ENCODE measurements at places on chromosomes 6 and 20. TPM values are rescaled to one million over a fixed set of nuclear protein-coding genes. Genes with fewer than 3 reads are reported as not detected.

- no peak overlapping the region for H3K4me3 ChIP-seq
- peaks cover 45% of the 10 kb centered on the region for H3K27me3 ChIP-seq
- H3K36me3 ChIP-seq: no peaks in the 10 kb centered on the region
- H3K27ac ChIP-seq: no peak overlapping the region
Observed at GRCh38 chr6:241336-241865, 50.9 kb upstream of the DUSP22 start.

DNA sequence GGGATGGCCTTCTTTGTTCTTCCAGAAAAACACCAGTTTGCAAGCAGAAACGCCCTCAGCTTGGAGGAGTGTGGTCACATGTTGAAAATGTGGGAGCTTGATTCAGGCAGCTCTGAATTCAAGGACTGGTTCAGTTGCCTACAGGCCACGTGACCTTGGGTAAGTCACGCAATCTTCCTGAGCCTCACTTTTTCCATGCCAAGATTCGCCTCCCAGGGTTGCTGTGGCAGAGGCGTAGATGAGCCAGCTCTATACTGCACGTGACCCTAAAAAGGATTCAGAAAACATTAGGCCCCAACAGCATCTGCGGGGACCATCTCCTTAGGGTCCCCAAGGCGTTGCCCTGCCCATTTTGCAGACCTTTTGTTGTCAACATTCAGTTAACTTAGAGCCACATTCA, 112.0 kb upstream of the SNX9 start:
- DNase-seq: no peak
- H3K36me3 ChIP-seq: no peaks in the 10 kb centered on the region
- H3K4me3 ChIP-seq: no peak overlapping the region

HLA-DQB1 gene
- not detected for total RNA-seq

GRCh38 chr6:54289426-54289825, 18.8 kb upstream of the TINAG start:
- no peak overlapping the region for H3K27ac ChIP-seq
- H3K27me3 ChIP-seq: no peaks in the 10 kb centered on the region
- H3K4me3 ChIP-seq: no peak overlapping the region
- no peaks in the 10 kb centered on the region for H3K36me3 ChIP-seq

DNA sequence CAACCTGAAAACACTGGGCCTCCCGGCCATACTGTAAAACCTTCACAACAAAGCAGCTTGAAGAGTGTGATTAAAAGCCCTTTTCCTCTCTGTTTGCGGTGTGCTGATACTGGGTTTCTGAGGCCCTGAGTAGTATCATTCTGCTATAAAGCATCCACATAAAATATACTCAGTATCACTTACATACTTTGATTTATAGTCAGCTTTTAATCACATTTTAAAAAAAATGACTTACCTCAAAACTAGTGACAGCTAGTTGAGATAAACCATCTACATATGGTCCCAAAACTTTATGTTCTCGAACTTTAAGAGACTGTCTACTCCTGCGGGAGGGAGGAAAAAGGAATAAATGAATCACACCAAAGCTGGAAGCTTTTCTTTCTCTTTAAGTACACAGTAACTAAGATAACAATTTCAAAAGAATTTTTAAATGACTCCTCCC, 135.7 kb downstream of the KIF13A start:
- peaks cover 18% of the 10 kb centered on the region for H3K4me1 ChIP-seq
- no peaks in the 10 kb centered on the region for H3K27me3 ChIP-seq
- peaks cover 26% of the 10 kb centered on the region for H3K36me3 ChIP-seq

DNA sequence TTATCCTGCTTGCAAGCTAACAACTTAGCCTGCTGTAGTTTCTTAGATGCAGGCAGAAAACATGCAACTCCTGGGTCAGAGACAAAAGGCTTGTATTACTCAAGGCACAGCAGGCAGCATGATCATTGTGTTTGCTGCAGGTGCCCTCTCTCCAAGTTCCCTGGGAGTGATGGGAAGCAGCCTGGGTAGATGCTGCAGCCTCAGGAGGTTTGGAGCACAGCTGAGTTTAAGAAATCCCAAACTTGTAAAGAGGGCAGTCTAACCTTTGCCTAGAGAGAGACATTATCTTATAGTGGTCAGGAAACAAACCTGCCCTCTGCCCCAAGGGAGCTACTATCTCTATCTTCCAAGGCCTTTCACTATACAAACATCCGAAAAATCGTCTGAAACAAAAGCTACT, 61.1 kb downstream of the PFDN4 start:
- H3K36me3 ChIP-seq: no peaks in the 10 kb centered on the region
- DNase-seq: no peak
- no peak overlapping the region for H3K4me3 ChIP-seq
- H3K27me3 ChIP-seq: peaks cover 7% of the 10 kb centered on the region
- H3K27ac ChIP-seq: no peak overlapping the region

DNA sequence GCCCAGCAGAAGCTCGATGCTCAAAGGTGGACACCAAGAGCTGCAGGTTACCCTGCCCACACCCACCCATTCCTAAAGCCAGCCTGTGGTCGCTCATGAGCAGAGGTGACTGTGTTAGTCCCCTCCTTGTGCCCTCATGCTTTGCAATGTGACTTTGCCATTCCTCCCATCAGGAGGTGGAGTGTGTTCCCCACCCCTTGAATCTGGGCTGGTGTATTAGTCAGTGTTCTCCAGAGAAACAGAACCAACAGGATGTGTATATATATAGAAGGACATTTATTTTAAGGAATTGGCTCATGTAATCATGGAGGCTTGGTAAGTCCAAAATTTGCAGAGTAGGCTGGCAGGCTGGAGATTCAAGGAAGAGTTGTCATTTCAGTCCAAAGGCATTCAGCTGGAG, 54.4 kb upstream of the RNF24 start:
- no peak for DNase-seq
- peaks cover 4% of the 10 kb centered on the region for H3K27me3 ChIP-seq
- no peaks in the 10 kb centered on the region for H3K36me3 ChIP-seq
- peak overlapping the region; percentile 75 for H3K27ac ChIP-seq

FOXQ1 gene
- not detected for total RNA-seq

DNA sequence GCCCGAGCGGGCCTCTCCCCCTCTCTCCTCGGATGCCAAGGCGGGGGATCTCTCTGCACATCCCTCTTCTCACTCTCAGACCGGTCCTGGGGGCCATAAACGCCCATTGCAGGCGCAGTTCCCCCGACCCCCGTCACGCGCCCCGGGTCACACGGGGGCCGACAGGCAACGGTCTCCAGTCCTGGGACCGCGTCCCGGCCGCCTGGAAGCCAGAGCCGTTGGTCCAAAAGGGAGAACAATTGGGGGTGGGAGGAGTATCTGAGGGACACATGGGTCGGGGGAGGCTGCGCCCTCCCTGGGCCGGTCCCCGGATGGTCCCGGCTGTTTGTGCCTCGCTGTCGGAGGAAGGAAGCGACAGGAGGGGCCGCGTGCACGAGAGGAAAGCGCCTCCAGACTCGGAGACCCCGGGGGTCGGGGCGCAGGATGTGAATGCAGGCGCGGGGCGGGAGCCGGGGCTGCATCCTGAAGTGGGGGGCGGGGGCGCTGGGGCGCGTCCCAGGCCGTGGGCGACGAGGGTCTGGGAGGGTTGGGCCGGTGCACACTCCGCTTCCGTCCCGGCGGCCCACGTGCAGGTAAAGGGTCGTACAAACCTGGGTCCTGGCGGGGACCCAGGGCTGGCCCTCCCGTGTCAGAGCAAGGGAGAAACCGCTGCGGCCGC, 903 bp downstream of the SLC4A11 start:
- peak overlapping the region; percentile 81 for H3K4me3 ChIP-seq
- H3K4me1 ChIP-seq: peaks cover 21% of the 10 kb centered on the region
- peaks cover 13% of the 10 kb centered on the region for H3K27me3 ChIP-seq
- no peak overlapping the region for H3K27ac ChIP-seq
- no peak for DNase-seq

CTAGE9 gene
- not detected for total RNA-seq

GRCh38 chr6:135759831-135760230, 91.7 kb upstream of the PDE7B start:
- no peaks in the 10 kb centered on the region for H3K36me3 ChIP-seq
- no peak overlapping the region for H3K4me3 ChIP-seq
- H3K27me3 ChIP-seq: no peaks in the 10 kb centered on the region
- no peak overlapping the region for H3K27ac ChIP-seq
- no peak for DNase-seq

DNA sequence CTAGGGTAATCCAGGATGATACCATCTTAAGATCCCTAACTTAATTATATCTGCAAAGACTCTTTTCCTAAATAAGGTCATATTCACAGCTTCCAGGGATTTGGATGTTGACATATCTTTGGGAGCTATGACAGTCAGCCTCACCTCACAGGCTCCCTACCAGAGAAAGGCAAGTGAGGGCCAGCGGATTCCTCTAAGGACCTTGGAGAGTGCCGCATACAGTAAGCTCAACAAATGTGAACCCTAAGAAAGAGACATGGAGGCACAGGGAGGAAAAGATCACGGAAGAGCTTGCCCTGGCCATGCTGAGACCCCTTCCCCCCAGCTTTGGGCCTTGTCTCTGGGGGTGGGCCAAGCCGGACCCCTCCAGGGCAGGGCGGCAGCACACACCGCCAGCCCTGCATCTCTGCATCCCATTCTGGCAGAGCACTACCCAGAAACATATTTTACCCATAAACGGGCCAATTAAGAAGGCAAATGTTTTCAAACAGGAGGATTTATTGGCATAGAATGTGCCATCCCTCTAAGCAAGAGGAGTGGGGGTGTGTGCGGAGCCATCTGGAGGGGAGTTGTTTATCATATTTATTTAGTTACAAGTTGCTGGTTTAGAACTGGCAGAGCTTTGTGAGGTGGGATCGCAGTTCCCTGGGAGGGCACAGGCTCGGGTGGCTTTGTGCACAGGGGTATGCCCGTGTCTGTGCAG, 55.4 kb downstream of the CHMP4B start:
- DNase-seq: no peak
- H3K27me3 ChIP-seq: peaks cover 21% of the 10 kb centered on the region
- no peak overlapping the region for H3K4me3 ChIP-seq
- H3K27ac ChIP-seq: no peak overlapping the region
- H3K36me3 ChIP-seq: no peaks in the 10 kb centered on the region

POPDC3 gene
- total RNA-seq: 2.1 TPM

Measured in osteocyte (in vitro differentiated cells).